ENCODE measurements at places on chromosomes 3 and 15.
A peak's percentile ranks its signal among the peaks of the same experiment; 100 is the strongest.

- DNase-seq, result no peak
These were observed 3.4 kb downstream of the RNU6-1 start for GRCh38 chr15:67836477-67836876.

DNA sequence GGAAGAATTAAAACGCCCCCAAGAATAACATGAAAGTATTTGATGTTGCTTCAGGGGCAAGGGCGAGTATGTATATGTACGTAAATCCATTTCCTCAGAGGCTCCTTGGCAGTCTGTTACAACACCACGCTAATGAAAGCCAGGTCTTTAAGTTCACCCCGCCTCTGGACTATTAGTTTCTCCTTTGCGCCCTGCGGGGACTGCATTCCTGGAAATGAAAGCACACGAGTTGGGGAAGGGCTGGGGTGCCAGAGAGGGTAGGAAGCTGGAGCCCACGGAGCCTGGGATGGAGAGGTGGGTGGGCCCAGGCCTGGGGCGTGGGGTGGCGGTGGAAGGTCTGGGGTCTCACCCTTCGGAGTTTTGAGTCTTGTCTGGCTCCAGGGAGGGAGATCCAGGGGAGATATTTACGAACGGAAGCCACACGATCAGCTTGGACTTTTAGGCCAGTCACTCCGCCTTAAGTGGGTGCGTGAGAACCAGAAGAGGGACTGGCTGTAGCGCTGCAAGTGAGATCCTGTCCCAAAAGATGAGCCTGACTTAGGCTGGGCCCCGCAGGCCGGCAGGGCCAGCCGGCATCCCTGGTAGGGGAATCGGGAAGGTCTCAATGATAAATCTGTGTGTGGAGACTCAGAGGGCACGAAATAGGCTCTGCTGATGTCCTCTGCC is 1.6 kb upstream of the PLCL2 start:
- DNase-seq, result no peak

GRCh38 chr3:197833930-197834715 is 43.1 kb downstream of the LRCH3 start:
- DNase-seq, result peak; percentile 40

GRCh38 chr3:52153389-52154096 is 680 bp downstream of the POC1A start:
- no peak for DNase-seq

GRCh38 chr15:22794063-22794462 is 7.6 kb downstream of the NIPA1 start:
- DNase-seq, result no peak

- no peak for DNase-seq
These were observed 3.6 kb downstream of the FYTTD1 start for GRCh38 chr3:197753263-197753662.

DNA sequence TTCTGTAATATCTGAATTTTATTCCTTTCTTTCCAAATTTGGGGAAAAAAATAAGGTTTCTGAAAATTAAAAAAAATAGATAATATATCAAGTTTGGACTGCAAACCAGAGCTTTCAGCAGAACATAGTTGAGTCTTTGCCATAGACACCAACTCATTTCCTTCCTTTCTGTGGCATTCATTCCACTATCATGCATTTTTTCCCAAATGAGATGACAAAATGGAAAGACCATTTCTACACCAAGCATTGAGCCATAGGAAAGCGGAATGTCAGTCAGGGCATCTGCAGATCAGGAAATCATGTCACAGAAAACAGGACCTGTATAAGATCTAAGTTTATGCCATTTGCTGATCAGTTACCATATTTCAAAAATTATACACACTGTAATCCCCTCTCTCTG is 333.3 kb upstream of the THBS1 start:
- DNase-seq, result no peak

GRCh38 chr3:26807272-26807671 is 184.7 kb downstream of the LRRC3B start:
- no peak for DNase-seq

DNA sequence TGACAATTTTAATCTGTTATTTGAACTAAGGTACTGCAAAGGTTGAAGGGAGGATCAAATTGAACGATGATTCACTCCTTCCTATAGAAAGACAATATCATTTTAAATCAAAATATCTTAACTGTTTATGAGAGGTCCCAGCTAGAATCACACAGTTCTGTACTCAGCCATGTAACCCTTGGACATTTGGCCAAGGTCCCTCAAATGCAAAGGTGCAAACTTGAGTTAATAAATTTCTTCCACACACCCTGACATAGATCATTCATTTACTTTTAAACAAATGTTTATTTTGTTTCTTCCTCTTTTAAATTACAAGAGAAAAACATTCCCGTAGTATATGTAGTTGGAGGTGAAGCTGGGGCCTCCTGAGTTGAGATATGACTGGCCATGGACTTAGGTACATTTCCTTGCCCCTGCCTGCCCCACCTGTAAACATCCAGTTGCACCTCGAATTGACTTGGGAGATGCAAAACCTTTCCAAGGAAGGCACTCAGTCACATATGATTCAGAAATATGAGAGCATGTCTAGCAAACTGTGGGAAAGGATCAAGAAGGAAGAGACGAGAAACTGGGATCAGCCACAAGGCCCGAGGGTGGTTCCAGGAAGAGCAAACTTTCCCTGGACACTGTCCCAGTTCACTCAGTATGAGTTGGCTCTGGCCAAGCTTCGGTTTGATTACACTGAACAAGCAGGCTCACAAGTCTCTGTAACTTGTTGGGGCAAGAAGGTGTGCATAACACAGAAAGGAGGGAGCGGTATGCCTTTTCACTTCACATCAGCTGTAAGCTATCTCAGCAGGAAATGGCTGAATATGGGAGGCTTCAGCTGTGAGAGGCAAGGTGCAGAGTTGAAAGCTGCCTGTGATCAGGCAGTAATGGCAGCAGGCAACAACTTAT is 6.7 kb downstream of the TNFSF10 start:
- DNase-seq, result no peak

DNA sequence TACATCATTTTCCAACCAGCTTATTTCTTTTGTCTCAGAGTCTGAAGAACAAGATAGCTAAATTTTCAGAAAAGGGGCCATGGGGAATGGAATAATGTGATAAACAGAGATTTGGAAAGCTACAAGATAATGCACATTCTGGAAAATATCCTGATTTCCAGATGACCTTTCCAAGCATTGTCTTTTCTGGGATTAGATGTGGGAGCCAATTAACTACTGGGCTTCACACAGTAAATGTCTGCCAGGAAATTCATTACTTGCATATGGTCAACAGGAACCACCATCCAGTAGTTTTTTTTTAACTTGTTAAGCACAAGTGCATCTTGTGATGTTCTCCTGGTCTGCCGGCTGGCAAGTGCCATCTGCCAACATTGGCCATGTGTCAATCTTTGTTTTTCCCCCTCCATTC is 131.1 kb upstream of the BFSP2 start:
- DNase-seq, result no peak

- no peak for DNase-seq
These were observed 34.0 kb upstream of the RPP14 start for GRCh38 chr3:58271901-58272501.

- no peak for DNase-seq
These were observed 11.3 kb downstream of the TMEM266 start for GRCh38 chr15:76070921-76071635.

- no peak for DNase-seq
These were observed 197.2 kb downstream of the VGLL3 start for GRCh38 chr3:86793786-86794185.

GRCh38 chr3:123005291-123005690 is 22.3 kb downstream of the SEMA5B start:
- no peak for DNase-seq

DNA sequence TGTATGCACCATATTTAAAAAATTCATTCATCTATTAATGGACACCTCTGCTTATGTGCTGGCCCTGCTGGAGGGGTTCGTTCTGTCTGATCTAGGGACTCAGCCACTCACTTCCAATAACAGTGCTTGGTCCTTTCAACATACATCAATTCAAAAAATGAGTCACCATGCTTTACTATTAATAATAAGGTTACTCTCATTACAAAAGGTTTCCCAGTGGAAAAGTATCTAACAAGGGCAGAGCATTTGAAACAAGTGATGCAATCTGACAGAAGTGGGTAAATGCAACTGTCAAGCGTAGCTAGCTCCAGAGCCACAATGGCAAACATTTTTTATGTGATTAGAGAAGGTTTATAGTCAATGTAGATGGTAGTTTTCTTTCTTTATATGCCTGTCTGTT is 67.9 kb upstream of the TNIK start:
- no peak for DNase-seq

DNA sequence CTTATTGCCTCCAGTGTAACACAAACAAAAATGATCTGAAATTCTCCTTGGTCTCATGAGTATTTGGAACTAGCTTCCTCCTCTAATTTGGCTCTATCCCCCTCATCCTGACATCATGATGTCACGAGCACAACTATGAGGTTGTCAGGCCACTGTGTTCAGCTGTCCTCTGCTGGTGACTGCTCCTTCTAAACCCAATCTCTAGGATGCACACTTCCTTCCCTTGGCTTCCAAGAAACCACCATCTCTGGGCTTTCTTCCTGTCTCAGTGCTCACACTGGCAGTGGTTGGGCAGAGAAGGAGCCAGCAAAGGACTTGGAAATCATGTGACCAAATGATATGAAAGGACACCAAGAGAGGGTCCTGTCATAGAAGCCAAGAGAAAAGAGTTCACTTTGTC is 30.7 kb upstream of the EIF1B start:
- DNase-seq, result no peak

GRCh38 chr15:82537351-82537908 is 2.8 kb downstream of the RPS17 start:
- no peak for DNase-seq

GRCh38 chr15:86624261-86625036 is 544.8 kb downstream of the AGBL1 start:
- no peak for DNase-seq

GRCh38 chr3:122760453-122761271 is 33.0 kb downstream of the HSPBAP1 start:
- DNase-seq, result no peak

- DNase-seq, result no peak
These were observed 140.7 kb downstream of the MECOM start for GRCh38 chr3:169522595-169523529.

- no peak for DNase-seq
These were observed 417.6 kb upstream of the CDIN1 start for GRCh38 chr15:36161771-36162212.

DNA sequence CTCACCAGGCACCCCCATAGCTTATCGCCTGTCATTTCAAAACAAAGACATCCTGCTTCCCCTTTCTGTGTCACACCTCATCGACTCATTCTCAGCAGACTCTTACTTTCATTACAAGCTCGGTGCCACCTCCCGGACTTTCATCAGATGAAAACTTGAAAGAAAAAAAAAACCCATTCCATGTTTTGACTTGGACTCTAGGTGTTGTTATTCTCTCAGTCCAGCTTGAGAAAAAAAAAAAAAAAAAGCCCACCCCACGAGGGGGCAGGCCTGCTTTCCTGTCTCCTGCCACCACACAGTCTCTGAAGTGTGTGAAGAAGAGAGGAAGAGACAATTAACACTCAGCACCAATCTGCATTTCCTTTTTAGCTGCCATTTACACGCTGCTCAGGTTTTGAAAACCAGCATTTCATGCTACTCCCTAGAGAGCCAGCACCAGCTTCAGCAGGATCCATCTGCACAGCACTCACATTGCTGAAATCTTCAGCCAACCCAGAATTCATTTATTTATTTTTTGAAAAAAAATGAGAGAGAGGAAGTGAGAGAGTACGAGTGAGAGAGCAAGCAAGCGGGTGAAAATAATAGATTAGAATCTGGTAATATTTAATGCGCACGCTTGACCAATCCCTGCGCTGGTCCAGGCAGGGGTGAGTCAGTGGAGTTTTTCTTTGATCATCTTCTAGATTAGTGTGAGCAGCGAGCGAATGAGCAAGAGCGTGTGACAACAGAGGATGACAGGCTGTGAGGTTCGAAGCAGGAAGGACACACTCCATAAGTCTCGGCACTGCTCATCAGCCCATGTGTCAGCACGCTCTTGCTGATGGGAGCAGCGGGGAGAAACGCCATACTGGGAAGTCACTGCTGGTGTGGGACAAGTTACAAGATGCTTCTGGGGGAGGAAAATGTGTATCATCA is 23.5 kb downstream of the ZNF80 start:
- DNase-seq, result peak; percentile 86

DNA sequence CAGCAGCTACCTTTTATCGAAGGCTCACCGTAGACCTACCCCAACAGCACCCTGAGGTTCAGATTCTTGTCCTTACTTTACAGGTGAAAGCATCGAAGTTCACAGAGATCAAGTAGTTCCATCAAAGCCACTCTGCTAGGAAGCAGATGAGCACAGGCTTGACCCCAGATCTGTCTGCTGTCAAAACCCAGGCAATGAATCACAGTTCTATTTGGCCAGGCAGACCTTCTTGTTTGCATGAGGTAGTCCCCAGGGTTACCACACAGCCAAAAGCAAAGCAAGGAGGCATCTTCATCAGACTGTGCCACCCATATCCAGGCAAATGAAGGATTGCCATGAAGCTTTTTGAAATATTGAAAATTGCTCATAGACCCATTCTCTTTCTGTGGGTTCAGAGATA is 33.0 kb downstream of the HES1 start:
- DNase-seq, result no peak

DNA sequence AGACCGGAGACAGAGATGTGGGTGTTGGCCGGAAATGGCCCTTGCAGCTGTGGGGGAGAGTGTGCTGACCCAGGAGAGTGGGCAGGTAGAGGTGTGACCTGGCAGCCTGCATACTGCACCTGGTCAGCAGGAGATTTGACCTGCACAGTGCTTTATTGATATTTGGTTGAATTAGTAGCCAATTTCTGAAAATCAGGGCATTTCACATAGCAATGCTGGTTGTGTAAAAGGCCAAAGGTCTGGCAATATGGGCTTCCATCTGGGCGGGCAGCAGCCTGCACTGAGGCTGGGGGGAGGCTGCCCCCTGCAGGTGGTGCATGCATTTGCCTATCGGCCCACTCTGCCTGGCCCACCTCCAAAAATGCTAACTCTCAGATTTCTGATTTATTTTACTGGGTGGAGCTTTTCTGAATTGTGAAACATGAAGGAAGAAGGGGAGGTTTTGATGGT is 9.4 kb upstream of the MGLL start:
- DNase-seq, result no peak

GRCh38 chr3:128362026-128362965 is 104.4 kb downstream of the DNAJB8 start:
- DNase-seq, result no peak

GRCh38 chr15:101266787-101267186 is 10.5 kb downstream of the SELENOS start:
- no peak for DNase-seq
